ENCODE measurements at places on chromosomes 6 and 20. TPM values are rescaled to one million over a fixed set of nuclear protein-coding genes. Genes with fewer than 3 reads are reported as not detected.

DNA sequence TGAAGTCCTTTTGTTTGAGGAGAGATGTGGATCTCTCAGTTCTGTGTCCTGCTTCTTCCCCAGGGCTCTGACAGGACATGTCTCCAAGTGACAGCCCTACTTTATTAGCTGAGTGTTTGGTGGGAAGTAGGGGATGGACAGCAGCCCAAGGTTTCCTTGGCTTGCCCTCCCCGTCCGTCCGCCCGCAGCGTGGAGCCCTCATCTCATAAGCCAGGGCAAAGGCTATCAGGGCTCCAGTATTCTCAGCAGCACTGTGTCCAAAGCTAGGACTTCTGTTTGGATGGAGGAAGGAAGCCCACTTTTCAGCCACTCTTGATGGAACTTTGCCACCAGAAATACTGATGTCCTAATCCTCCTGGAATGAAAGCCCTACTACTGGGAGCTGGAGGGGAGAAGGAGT, 13.6 kb downstream of the CDC5L start:
- no peak for DNase-seq

ENPP5 gene
- total RNA-seq, result 0.43 TPM

GRCh38 chr6:33566182-33567084, 13.6 kb downstream of the BAK1 start:
- DNase-seq, result peak; percentile 51

RIPPLY2 gene
- not detected for total RNA-seq

DNA sequence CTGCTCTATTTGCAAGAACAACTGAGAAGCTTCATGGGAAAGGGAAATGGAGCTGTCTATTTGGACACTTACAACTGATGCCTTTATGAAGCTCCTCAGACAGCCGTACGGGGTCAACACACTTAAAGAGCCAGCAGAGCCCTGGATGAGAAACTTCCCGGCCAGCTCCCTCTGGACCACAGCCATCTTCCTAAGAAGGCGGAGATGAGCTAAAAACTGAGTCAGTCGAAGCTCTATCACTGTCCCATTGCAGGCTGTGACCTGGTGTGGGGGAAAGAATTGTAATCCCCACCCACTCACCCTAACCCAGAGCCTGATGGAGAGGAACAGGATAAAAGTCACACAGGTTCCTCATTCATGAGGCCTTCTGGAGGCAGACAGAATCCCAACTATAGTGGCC, 360.4 kb upstream of the JARID2 start:
- DNase-seq, result peak; percentile 25

GRCh38 chr6:166584155-166584554, 2.3 kb downstream of the RAMACL start:
- no peak for DNase-seq

GRCh38 chr6:169159331-169159730, 94.3 kb downstream of the THBS2 start:
- no peak for DNase-seq

- DNase-seq, result no peak
These were observed 33.4 kb upstream of the PRELID3B start for GRCh38 chr20:59075934-59076508.

- DNase-seq, result peak; percentile 99
These were observed 70.2 kb downstream of the HFE start for GRCh38 chr6:26157251-26158075.

PPP1R14C gene
- not detected for total RNA-seq

SLC17A3 gene
- not detected for total RNA-seq

DNA sequence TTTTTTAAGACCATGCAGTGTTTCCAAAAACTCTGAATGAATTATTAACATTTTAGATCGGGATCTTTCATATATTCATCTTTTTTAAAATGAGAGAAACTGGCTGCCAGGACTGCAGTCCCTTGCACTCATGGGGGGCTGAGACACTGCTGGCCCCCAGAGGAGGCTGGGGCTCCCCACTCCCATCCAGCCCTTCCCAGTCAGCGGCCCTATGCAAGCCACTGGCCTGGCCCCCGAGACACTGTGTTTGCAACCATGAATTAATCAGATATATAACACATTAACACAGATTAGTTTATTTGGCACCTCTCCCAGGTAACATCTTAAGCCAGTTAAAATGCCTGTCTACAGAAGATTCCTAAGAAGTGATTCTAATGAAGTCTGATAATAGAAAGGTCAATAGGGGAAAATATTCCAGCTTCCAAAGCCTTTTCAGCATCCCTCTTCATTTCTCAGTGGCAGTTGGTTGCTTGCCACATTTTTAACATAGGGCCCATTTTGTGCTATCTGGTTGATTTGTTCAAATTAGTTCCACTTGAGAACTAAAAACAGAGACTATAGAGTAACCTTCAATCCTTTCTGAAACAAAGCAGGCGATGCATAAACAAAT, 184.4 kb upstream of the FBXL4 start:
- DNase-seq, result no peak

DNA sequence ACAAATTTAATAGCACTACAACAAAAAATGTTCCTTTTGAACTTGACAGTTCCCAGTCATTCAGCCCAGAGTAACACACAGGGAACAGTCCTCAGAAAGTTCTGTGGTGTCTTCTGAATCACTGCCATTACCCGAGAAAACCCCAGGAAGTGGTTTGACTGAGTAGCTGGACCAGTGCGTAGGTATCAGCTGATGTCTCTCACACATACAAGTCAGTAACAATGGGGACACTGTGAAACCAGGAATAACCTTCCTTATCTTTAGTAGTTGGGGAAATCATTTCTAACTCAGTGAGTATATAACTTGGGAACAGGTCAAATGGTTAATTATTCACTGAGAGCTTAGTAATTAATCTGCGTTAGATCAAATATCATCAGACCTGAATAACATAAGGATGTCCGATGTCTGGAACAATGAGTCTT, 73.1 kb downstream of the HIVEP2 start:
- peak; percentile 88 for DNase-seq

VPS16 gene
- 51.0 TPM for total RNA-seq

All from fibroblast of villous mesenchyme (primary cell).